ENCODE measurements at places on chromosomes 11 and 22.

- no peak for DNase-seq
Measured at GRCh38 chr11:121448431-121448941, 3.6 kb upstream of the SORL1 start.

GRCh38 chr11:94746721-94747120, 21.4 kb upstream of the AMOTL1 start:
- no peak for DNase-seq

DNA sequence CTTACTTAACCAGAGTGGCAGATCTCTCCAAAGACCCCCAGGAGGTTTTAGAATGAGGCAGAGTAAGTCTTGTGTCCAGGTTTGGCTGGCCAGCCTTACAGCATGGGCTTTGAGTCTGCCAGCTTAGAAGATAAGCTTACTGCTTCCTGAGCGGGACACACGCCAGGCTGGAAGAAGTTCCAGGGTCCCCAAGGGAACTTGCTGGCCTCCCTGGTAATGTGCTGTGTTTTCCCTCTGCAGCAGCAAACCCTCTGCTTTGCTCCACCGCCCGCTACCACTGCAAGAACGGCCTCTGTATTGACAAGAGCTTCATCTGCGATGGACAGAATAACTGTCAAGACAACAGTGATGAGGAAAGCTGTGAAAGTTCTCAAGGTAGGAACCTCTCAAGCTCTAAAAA, 154.2 kb downstream of the LDLRAD3 start:
- DNase-seq = no peak

- peak; percentile 17 for DNase-seq
Measured at GRCh38 chr11:12330485-12331231, 46.7 kb upstream of the PARVA start.

- DNase-seq = no peak
Measured at GRCh38 chr11:73167363-73167954, 25.3 kb upstream of the FCHSD2 start.

- no peak for DNase-seq
Measured at GRCh38 chr11:8095371-8095770, 14.4 kb downstream of the TUB start.

GRCh38 chr11:215581-216037, 8.1 kb downstream of the RIC8A start:
- no peak for DNase-seq

DNA sequence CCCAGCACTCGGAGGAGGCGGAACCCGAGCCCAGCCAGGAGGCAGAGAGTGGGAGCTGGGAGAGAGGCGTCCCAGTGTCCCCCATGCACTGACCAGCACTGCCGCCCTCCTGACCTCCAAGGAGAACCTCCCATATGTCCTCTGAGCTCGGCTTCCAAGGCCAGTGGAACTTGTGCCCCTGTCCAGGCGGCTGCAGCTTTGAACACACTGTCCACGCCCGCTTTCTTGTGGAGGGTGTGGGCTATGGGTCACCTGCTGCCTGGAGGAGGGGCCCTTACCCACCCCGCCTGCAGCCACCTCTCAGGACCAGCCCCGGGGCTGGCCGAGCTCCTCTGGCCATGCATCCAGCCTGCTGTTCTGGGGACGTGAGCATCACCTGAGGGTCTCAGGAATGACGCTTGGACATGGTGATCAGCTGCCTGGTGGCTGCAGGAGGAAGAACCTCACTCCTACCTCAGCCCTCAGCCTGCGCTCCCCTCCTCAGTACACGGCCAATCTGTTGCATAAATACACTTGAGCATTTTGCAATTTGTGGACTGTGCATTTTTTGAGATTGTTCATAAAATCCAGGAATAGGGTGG, 22.2 kb upstream of the MUC5B start:
- no peak for DNase-seq

DNA sequence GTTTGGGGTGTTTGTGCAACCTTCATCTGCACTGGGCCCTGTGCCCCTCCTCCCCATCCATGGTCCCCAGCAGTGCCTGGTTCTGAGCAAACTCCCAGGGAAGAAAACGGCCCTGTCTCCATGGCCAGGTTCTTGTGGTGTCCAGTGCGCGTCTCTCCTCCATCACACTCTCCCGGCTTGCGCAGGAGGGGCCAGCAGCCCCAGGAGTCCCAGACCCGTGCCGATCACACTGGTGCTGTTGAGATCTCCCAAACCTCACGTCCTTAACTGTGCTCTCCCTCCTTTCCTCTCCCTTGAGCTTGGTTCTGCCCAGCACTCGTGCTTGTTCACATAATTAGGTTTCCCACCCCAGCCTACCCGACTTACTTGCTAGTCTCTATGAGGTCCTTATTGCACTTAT, 10.9 kb upstream of the GRK2 start:
- no peak for DNase-seq

DNA sequence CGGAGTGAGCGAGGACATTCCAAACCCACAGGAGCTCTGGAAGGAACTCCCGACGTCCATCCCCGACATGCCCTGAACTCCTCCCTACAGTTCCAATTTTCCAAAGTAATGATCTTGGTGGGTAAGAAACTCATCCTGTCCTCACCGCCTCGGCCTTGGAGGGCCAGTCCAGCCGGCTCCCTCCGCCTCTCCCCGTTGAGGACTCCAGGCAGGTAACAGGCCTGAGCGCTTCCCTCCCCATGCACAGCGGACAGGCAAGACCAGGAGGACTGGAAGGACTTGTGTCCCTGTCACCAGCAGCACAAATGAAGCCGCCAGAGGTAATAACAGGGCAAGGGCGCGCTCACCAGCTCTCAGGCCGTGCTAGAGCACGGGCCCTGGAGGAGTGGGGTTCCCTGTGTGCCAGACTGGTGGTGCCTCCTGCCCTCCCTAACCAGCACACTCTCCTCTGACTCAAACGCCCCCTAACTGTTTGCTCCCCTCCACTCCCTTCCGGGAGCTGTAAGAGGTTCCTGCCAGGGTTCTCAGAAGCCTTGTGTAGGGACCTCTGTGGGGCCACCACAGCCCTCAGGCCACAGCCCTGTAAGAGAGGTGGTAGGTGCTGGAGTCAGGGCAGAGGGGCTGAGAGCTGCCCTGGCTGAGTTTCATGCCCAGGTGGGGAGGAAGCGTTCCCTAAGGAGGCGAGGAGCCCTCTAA, 17.1 kb downstream of the OVOL1 start:
- no peak for DNase-seq

- no peak for DNase-seq
Measured at GRCh38 chr11:5737091-5737490, 843 bp downstream of the OR56B1 start.

DNA sequence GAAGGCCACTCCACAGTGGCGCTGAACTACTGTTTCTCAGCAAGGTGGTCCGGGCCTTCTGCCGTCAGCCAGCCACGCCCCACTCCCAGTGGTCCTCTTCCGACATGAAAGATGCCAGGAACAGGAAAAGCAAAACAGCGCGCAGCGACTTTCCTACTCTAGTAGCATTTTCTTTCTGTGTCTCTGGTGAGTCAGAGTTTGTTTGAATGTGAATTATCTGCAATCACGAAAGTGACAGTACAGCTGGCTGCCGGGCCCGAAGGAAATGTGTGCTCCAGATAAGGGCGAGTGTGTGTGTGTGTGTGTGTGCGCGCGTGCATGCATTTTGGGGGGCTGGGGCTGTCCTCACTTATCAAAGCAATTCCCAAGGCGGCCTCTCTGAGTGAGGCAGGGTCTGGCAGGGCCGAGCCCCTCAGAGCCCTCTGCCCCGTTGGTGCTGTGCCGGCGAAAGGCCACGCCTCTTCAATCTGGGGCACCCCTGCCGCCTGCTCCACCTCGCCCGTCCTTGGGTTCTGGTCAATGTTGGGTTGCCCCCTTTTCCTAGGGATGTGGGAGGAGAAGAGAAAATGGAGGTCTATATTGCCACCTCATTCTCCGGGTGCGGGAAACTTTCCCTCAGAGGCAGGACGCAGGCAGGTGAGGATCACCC, 288.5 kb downstream of the KIRREL3 start:
- DNase-seq = no peak

GRCh38 chr11:27453701-27454100, 18.9 kb downstream of the LGR4 start:
- DNase-seq = no peak

DNA sequence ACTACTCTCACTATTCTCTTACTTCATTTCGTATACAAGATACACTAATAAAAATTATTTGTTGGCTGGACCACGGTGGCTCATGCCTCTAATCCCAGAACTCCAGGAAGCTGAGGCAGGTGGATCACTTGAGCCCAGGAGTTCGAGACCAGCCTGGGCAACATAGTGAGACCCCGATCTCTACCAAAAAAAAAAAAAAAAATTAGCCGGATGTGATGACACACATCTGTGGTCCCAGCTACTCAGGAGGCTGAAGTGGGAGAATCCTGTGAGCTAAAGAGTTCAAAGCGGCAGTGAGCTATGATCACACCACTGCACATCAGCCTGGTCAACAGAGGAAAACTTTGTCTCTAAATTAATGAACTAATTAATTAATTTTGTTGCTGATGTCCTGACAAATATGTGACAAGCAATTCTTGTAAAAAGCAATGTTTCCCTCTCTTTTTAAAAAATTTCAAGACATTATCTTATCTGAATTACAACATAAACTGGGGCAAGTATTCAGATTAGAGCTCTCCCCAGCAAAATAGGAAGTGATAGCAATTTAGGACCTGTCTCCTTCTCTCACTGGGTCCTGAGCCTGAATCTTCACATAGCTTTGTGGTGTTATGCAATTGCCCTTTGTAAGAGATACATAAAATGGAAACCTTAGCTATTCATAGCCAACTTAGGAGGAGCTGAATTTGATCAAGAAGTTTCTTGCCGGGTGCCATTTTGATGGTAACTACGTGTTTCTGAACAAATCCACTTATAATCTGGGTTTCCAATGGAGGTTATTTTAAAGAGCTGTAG, 17.6 kb upstream of the TMA7B start:
- no peak for DNase-seq

GRCh38 chr11:78265326-78265725, 76.6 kb downstream of the USP35 start:
- no peak for DNase-seq

DNA sequence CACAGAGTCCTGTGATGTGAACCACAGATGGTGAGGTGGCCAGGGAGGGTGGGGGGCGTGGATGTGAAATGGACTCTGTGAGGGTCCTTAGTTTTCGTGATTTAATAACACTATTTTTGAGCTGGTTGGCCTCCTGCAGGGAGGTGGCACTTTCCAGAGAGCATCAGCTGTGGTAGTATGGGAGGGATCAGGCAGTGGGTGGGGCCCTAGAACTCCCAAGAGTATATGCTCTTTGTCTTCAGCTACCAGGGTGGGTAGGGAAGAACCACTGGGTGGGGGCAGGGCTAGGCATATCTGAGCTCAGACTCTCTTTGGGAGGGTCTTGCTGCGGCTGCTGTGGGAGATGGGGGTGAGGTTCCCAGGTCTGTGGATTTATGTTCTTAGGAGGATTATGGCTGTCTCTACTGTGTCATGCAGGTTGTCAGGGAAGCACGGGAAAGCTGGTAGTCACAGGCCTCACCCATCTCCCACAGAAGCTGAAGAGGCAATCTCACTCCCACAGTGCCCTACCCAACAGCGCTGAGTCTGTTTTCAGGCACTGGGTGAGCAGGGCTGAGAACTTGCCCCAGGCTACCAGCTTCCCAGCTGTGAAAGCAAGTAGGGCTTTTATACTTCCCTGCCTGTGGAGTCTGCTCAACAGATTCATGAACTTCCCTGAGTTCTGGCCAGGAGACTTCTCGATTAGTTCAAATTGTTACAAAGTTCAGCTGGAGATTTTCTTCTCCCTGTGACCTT, 47.9 kb upstream of the SNX19 start:
- DNase-seq = no peak

DNA sequence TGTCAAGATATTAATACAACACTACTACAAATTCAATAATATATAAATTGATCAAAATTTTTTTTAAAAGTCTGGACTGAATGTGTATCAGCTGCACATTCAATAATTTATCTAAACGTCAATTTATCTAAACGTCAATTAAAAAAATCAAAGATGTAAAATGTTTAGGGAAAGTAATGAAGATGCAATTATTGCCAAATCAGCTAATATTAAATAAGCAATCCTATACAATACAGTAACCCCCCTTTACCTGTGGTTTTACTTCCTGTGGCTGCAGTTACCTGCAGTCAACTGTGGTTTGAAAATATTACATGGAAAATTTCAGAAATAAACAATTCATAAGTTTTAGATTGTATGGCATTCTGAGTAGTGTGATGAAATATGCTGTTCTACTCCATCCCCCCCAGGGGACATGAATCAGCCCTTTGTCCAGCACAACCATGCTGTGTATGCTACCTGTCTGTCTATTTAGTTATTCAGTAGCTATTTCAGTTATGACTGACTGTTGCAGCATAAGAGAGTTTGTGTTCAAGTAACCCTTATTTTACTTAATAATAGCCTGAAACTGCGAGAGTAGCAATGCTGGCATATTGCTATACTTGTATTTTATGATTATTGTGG, 72.2 kb downstream of the CWF19L2 start:
- DNase-seq = no peak

GRCh38 chr22:33326540-33327295, 268.5 kb upstream of the SYN3 start:
- DNase-seq = no peak

- DNase-seq = no peak
Measured at GRCh38 chr11:68142028-68142412, 20.8 kb upstream of the CHKA start.

GRCh38 chr11:8288824-8289491, 25.3 kb upstream of the LMO1 start:
- DNase-seq = no peak

DNA sequence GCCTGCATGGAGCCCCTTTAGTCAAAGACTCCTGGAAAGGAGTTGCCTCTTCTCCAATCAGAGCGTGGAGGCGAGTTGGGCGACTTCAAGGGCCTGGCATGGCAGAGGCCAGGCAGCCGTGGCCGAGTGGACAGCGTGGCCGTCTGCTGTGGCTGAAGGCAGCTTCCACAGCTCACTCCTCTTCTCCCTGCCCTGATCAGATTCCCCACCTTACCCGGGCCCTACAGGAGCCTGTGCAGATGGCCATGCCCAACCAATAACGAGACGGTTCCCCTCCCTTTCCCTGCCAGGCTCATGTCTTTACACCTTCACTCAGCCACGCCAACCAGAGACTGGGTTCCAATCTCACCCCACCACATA, 20.0 kb upstream of the SLC22A12 start:
- no peak for DNase-seq

GRCh38 chr11:69834811-69835800, 15.9 kb upstream of the FGF3 start:
- DNase-seq = no peak

- DNase-seq = no peak
Measured at GRCh38 chr11:115083144-115083806, 404.9 kb downstream of the NXPE2 start.

DNA sequence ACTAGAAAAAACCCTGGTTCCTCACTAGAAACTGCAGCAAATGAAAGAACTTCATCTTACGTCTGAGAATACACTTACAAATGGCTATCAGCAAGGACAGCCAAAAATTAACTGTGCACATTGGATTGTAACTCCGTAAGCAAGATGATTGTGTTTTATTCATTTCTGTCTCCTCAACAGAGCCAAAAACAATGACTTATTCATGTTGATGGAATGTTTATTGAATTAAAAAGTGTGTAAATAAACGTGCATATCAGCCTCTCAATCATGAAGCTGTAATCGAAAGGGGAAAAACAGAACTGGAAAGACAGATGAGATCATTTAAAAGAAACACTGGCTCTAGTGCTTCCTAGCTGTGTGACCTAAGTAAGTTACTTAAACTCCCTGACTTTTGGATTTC, 307.5 kb upstream of the ZC3H12C start:
- DNase-seq = no peak

GRCh38 chr22:29202212-29203192, 3.2 kb upstream of the EMID1 start:
- peak; percentile 23 for DNase-seq

- no peak for DNase-seq
Measured at GRCh38 chr22:47056776-47057470, 294.5 kb downstream of the TBC1D22A start.
